ENCODE measurements at places on chromosomes 1 and 21.

DNA sequence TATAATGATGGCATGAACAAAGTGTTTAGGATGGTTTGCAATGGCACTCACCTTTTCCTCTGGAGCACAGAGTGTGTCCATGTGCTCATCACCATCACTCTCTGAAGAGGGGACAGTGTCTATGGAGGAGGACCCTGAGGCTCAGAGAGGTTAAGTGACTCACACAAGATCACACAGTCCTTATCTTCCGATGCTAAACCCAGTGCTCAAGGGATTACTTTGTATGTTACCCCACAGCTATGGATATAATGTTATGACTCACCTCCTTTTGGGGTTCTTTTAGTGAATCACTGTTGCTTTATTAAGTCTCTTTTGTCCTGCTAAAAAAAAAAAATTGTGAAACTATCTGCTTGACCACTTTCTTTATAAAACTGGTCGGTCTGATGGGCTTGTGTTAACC lies 67.6 kb downstream of the TENT5C start:
- DNase-seq, result no peak

- no peak for DNase-seq
These were observed 37.6 kb downstream of the PDE4B start for GRCh38 chr1:65830306-65830705.

DNA sequence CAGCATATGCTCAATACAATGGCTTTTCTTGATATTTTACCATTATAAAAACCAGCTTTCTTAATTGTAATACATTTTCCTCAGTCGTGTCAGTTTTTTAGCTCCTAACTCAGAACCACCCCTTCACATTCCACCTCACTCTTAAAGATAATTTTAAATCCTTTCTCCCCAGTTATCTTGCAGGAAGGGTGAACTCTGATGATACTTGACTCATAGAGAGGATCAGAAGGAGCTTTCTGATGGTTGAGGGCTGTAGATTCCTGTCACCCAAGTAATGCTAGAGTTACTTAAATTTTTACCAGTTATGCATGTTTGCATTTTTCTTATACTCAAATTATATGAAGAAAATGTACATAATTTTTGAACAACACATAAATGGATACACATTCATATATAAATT lies 233.7 kb downstream of the NCAM2 start:
- no peak for DNase-seq

GRCh38 chr1:86504137-86504479 lies 35.4 kb downstream of the CLCA1 start:
- DNase-seq, result no peak

DNA sequence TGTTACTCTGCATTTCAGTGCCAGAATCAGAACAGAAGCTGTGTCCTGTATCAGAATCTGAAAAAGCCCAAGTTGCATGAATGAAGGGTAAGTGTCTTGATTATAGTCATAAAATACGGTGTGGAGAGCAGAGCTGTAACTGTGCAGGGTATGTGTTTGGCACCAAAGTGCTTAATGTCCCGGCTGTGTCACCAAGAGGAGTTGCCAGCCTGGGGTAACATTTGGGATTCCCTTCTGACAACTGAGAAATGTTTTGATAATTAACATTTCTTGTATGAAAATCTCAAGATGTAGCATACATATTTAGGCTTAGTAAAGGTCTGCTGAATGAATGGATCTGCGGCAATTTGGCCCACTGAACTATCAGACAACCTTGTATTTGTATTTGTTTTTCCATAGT lies 33.3 kb downstream of the AKNAD1 start:
- DNase-seq, result no peak

DNA sequence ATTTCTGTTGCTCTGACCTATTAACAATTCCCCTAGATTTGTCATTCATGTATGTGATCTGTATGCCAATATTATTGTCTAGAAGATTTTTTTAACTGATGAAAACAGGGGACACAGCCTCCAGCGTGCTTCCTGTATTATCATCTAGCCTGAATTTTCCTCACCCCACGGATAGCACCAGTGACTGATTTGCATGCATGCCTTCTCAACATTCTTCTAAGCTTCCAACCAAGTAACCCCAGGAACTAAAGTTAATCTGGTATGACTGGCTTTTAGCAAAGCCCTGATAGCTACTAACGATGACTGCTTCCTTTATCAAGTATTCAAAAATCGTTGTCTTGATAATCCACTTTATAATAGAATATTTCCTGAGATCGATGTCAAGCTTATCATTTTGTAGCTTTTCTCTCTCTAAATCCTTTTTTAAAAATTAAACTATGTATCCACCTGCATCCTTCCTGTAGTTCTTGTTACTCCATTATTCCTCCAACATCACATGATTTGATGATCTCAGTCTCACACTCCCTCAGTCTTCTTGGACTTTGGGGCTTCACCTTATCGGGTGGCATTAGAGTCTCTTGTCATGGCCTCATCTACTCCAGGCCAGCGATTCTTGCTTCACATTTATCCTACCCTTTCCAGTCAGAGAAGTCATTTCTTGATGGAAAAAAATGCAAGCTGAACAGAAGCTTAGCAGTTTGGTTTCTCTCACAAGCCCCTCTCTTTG lies 19.0 kb downstream of the BCAR3 start:
- no peak for DNase-seq

GRCh38 chr1:211737115-211738035 lies 62.0 kb upstream of the NEK2 start:
- no peak for DNase-seq

GRCh38 chr1:54697896-54698295 lies 17.8 kb upstream of the TTC4 start:
- no peak for DNase-seq

GRCh38 chr1:212498283-212499040 lies 65.7 kb downstream of the NENF start:
- no peak for DNase-seq

GRCh38 chr1:167200749-167201148 lies 19.9 kb upstream of the POU2F1 start:
- DNase-seq, result no peak

DNA sequence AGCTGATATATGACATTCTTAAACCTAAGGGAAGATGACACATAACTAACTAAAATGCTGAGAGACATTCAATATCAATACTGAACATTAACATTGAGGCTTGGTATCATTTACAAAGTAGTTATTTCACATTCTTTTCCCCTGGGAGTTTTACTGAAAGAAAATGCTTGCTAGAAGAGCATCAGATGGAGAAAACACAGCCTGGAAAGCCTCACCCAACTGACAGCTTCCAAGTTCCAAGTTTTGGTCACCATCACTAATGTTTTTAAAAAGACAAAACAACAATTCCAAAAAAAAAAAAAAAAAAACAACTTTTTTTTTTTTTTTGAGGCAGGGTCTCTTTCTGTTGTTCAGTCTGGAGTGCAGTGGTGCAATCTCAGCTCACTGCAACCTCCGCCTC lies 80.6 kb downstream of the DSCAM start:
- DNase-seq, result no peak

DNA sequence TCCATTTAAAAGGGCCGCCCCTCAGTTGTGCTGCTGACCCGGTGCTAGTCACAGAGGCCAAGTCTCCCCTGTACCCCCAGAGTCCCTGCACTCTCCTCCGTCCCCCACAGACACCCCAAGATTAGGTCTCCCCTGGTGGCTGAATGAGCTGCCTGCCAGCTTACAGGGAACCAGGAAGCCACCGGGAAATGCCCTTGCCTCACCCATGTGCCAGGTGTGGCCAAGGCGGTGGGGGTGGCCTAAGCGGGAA lies 32.7 kb downstream of the HSPG2 start:
- no peak for DNase-seq

DNA sequence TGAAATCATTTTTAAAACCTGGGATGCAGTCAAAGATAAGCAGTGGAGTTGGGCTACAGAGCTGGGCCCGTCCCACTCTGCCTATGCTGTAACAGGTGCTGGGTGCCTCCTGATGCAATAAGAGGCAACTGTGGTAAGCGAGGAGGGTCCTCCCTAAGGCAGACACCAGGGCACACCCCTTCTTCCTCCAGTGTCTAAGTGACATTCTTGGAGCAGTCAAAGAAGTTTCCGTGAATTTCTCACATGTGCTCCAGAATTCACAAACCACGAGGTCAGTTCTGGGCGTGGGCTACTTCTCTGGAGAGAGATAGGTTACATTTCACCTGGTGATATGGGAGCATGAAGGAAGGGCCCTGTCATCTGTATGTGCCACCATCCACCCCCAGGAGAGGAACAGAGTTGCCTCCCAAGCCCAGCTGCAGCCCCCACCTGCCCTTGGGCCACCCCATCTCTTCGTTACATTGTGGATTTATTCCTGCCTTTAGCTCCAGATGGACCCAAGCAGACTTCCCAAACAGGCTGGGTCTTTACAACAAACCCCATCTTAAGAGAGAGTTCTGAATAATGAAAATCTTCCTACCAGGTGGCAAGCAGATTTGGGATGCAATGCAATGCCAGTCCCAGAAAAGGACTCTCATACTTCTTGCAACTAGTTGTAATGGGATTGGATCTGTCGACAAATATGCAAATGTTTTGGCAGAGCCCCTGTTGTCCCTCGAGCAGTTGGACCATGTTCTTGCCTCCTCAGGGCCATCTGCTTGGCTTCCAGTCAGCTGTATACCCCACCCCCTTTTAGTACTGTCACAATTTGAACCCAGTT lies 82.5 kb upstream of the CNTN2 start:
- DNase-seq, result no peak

GRCh38 chr1:40662864-40663263 lies 2.6 kb downstream of the RIMS3 start:
- DNase-seq, result no peak

- no peak for DNase-seq
These were observed 69.1 kb downstream of the COLGALT2 start for GRCh38 chr1:183968386-183968785.

GRCh38 chr1:200558866-200559459 lies 61.6 kb downstream of the KIF14 start:
- DNase-seq, result no peak

- DNase-seq, result no peak
These were observed 94.7 kb downstream of the CSMD2 start for GRCh38 chr1:34070201-34070836.

GRCh38 chr1:37448691-37449417 lies 25.5 kb upstream of the ZC3H12A start:
- DNase-seq, result no peak

- peak; percentile 52 for DNase-seq
These were observed 70.2 kb downstream of the SH3GLB1 start for GRCh38 chr1:86774305-86775295.

DNA sequence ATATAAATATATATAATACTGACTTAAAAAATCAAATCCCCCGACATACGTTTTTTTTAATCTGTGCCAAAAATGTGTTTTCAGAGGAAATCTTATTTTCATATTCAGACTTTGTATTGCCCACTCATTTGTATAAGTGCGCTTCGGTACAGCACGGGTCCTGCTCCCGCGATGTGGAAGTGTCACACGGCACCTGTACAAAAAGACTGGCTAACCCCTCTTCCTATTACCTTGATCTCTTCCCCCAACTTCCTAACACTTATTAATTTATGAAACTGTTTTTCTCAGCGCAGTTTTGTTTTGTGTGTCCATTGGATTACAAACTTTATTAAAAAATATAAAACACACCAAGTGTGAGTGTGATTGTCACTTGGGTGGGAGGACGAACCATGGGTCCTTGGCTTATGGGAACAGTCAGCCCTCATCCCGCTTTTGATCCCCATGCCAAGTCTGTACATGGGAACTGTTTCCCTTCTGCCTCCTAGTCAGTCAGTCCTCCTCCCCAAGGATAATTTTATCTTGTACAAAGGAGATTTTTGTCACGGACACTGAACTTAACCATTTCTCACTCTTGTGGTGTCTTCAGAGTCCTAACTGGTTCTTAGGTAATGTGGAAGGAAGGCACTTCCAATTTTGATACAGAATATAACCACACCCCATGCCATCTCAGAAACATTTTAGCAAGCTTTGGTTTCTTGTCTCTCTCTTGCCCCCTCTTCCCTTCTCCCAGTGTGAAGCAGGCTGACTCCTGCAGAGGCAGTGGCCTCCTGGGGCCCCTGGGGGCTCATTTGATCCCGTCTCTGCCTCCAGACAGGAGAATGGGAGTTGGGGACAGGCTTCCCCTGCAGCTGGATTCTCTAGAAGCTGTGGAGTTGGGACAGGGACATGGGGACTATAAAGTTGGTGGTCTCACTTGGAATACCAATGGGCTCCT lies 35.5 kb downstream of the ZBTB17 start:
- no peak for DNase-seq

- DNase-seq, result no peak
These were observed 465.7 kb downstream of the USP25 start for GRCh38 chr21:16195538-16195910.

GRCh38 chr21:46618738-46619379 lies 14.0 kb upstream of the S100B start:
- DNase-seq, result no peak

DNA sequence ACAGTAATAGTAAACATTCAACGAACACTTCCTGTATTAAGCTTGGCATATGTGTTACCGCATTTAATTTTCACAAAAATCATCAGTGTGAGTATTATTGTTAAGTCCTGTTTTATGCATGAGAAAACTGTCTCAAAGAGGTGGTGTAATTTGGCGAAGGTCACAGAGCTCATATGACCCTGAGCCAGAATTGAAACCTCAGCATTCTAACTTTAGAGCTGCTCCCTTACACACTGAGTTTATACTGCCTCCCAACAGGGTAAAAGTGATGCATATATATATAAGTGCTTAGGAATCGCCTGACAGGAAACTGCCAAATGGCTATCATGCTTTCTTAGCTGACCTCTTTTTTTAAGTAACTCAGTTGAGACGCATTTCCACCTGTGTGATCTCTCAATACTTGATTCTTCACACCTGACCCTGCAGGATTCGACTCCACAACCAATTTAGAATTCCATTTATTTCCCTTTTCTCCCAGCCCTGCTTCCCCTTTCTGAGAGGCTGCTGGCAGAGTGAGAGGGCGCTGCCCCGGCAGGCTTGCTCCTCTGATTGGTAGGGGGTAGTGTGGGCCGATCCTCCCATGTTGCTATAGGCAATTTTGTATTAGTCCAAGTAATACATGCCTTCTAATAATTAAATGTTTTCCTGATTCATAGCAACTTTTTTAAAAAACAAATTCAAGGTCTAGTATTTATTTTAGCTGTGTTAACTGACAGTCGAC lies 40.5 kb downstream of the ZBTB40 start:
- no peak for DNase-seq

GRCh38 chr1:2583871-2584351 lies 2.7 kb upstream of the PRXL2B start:
- DNase-seq, result no peak

GRCh38 chr21:33033961-33034413 lies 8.3 kb downstream of the OLIG2 start:
- DNase-seq, result no peak

- no peak for DNase-seq
These were observed 56.3 kb upstream of the SLC25A33 start for GRCh38 chr1:9482816-9483572.

GRCh38 chr1:19343617-19344350 lies 31.7 kb downstream of the SLC66A1 start:
- DNase-seq, result no peak

DNA sequence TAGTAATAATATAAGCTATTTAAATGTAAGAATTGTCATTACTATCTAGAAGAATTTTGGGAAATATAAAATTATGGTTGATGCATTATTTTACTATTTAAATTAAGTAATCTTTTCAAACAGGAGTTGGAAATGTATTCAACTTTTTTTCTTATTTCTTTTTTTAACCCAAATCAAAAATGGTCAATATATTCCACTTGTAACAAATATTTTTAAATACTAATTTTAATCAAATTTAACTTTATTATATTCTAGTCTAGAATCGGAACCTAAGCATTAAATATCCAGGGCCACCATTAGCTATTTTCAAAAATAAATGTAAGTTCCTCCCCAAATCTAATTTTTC lies 37.2 kb upstream of the S1PR1 start:
- DNase-seq, result no peak
